Non-pigmented ciliary epithelial cell (primary cell): ENCODE measurements at places on chromosomes 6 and 20.

GRCh38 chr6:121816906-121817540 lies 381.6 kb downstream of the GJA1 start:
- DNase-seq, result no peak

GRCh38 chr6:41644297-41644879 lies 6.1 kb downstream of the MDFI start:
- DNase-seq, result no peak

GRCh38 chr6:167474725-167475124 lies 149.8 kb downstream of the TTLL2 start:
- DNase-seq, result no peak

DNA sequence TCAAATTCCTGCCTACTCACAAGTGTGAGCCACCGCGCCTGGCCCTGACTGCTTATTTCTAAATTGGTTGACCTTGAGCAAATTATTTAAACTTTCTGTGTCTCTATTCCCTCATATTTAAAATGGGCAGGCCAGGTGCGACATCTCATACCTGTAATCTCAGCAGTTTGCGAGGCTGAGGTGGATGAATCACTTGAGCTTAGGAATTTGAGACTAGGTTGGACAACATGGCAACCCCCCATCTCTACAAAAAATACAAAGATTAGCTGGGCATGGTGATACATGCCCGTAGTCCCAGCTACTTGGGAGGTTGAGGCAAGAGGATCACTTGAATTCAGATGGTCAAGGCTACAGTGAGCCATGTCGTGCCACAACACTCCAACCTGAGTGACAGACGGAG lies 26.5 kb downstream of the DCBLD1 start:
- DNase-seq, result no peak

- DNase-seq, result no peak
Measured at GRCh38 chr20:8583566-8584043, 451.5 kb downstream of the PLCB1 start.

GRCh38 chr20:63129991-63130657 lies 85.8 kb downstream of the YTHDF1 start:
- no peak for DNase-seq

DNA sequence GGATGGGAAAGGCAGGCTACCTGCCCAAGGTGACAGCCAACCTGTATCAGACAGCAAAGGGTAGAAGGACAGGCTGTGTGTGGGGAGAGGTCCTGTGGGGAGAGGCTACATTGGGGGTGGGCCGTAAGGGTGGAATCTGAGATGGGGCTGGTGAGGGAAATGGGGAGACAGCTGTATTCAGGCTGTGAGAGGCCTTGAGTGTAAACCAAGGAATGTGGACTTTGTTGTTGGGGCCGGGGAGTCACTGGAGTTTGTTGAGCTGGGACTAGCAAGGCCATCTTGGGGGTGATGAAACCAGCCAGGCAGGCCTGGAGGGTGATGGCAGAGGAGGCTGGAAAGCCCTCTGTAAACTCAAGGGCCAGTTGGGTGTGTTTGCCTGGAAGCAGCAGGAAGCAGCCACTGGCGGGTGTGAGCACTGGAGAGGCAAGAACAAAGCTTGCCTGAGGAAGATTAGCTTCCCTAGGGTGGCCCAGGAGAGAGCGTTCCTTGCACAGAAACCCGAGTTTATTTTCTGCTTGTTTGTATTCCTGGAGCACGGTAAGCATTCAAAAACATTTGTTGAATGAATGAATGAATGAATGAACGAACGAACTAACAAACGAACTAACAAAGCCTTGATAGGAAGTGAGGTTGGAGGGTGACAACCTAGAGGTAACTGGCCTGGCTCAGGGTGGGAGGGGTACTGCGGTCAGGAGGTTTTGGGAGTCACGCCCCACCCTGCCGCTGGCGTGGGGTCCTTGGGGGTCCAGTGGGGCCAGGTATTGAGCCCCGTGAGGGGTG lies 18.9 kb downstream of the TTBK1 start:
- no peak for DNase-seq

- no peak for DNase-seq
Measured at GRCh38 chr6:136719280-136720044, 72.8 kb downstream of the MAP3K5 start.

DNA sequence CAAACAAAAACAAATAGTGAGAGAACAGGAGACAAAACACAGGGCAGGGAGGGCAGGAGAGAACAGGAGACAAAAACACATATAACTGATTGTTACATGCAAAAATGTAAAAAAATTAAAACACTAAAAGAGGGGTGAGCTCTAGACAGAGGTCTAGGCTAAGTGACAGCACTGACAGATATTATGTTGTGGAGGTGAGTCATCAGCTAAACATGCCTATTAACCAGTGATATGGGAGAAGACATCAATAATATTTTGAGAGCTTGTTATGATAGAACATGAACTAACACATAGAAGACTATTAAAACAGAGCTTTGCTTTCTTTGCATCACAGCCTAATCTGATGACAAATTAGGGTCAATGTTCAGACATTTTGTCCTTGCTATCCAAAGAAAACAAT lies 972.7 kb downstream of the PRIM2 start:
- DNase-seq, result no peak

- DNase-seq, result no peak
Measured at GRCh38 chr6:156262014-156262413, 515.2 kb upstream of the ARID1B start.
